ENCODE measurements at places on chromosomes 12 and 14. TPM values are rescaled to one million over a fixed set of nuclear protein-coding genes. Genes with fewer than 3 reads are reported as not detected.
A peak's percentile ranks its signal among the peaks of the same experiment; 100 is the strongest.

The TEAD4 gene
- total RNA-seq = 22.5 TPM

The KRT4 gene
- total RNA-seq = not detected

The ABCC9 gene
- total RNA-seq = not detected

The SERPINA10 gene
- not detected for total RNA-seq

The PMEL gene
- 301 TPM for total RNA-seq

The GNG2 gene
- total RNA-seq = 44.4 TPM

The PROX2 gene
- not detected for total RNA-seq

The TM9SF1 gene
- total RNA-seq = 37.6 TPM

DNA sequence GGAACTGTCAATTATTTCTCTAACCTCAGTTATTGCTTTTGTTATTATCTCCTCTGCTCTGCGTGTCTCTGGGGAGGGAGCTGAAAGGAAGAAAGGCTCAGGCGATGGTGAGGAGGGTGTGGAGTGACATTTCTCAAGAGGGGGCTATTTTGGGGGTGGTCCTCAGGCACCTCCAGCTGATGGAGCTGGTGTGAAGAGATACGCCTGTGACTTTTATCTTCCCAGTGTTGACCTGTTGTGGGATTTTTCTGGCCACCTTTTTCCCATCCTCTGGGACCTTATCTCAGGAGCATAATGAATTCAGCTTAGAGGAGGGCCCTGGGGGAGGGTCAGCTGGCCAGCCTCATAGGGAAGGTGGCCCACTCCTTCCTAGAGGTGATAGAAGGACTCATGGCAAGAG lies 26.4 kb downstream of the KCNA5 start:
- no peak for DNase-seq

GRCh38 chr14:101253948-101254347 lies 307.3 kb upstream of the DIO3 start:
- no peak for DNase-seq

DNA sequence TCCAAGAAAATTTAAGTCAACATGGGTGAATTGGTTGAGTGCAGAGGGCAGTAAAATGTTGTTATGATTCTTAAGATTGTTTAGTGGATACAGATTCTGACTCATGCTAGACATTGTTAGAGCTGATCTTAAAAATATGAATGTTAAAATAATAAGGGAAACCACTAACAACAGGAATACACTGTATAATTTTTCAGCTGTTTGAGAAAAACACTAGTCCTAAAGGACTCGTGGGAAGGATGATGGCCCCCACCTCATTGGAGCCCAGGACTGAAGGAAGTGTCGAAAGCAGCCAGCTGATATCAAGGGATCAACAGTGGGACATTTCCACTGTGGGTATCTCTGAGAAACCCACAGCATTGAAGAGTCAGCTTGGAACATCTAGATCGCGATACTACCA lies 82.9 kb upstream of the SCAF11 start:
- DNase-seq = no peak

GRCh38 chr12:16324772-16325171 lies 22.7 kb upstream of the MGST1 start:
- DNase-seq = no peak

GRCh38 chr14:26974965-26975364 lies 377.1 kb upstream of the NOVA1 start:
- no peak for DNase-seq

GRCh38 chr14:77067632-77068516 lies 30.2 kb upstream of the CIPC start:
- DNase-seq = peak; percentile 80

DNA sequence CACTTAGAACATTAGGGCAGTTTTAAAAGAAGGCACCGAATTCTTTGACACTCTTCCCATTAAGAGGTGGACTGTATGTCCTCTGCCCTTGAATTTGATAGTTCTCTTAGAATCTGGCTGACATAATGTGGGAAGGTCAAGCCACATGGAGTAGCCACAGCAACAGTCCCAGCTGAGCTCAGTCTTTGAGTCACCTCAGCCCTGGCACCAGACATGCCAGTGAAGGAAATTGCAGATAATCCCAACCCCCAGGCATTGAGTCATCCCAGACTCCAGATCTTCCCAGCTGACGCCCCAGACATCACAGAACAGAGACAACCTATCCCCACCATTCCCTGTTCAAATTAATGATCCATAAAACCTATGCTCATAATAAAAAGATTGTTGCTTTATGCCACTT lies 83.4 kb downstream of the GTF2A1 start:
- DNase-seq = no peak

- no peak for DNase-seq
Measured at GRCh38 chr12:93827669-93828068, 150.5 kb downstream of the CRADD start.

GRCh38 chr12:32379667-32380066 lies 19.7 kb upstream of the FGD4 start:
- DNase-seq = no peak

GRCh38 chr14:70926235-70926830 lies 19.1 kb downstream of the PCNX1 start:
- DNase-seq = no peak

- DNase-seq = no peak
Measured at GRCh38 chr14:69398818-69399210, 322 bp downstream of the SLC39A9 start.

DNA sequence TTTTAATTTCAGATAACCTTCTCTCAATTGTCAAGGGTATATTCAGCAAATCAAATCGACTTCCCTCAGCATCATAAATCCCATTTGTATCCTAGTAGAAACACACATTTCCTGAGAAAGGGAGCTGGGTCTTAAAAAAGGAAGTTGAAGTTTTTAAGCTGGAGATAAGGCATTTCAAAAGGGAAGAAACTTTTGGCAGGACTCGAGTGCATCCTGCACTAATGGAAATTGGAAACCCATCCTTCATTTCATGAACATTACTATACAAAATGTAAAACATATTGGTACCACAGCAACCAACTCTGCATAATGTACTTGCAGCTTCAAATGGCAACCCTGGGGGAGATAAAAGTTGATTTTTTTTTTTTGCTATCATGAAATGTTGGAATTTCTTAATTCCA lies 23.7 kb upstream of the TMCC3 start:
- DNase-seq = no peak

GRCh38 chr12:38113991-38114390 lies 202.6 kb upstream of the ALG10B start:
- DNase-seq = no peak

GRCh38 chr12:79174626-79175025 lies 310.1 kb downstream of the SYT1 start:
- no peak for DNase-seq

DNA sequence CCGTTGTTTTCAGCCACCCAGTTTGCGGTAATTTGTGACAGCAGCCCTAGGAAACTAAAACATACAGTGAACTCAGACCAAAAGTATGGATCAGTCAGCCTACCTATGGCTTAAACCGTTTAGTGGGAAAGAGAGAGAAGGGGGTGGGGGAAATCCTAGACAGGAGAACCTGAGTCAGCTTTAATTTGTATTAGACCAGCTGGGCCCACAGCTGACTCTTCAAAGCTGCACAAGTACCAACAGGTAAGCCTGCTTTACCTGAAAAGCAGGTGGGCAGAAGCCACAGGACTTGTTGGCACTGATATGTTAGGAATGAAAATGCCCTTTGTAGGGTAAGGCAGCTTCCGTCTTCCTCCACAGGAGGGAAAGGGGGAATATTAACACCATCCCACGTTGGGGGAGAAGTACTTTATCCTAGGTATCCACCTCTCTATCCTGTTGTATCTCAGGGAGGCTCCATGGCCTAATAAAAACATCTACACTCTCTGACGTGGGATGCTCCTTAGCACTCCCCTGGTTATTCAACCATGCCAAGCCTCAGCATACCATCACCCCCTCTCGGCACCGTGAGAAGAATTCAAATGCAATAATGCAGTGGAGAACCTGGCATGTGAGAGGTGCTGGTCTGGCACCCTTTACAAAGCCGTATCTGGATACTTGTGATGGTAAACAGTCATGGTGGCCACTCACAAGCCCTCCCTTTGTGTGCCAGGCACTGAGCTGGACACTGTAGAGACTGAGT lies 70.3 kb downstream of the STON2 start:
- no peak for DNase-seq

- no peak for DNase-seq
Measured at GRCh38 chr14:101257551-101257950, 303.7 kb upstream of the DIO3 start.

GRCh38 chr14:71651228-71651627 lies 281.0 kb upstream of the RGS6 start:
- no peak for DNase-seq

GRCh38 chr12:3041558-3042164 lies 35.5 kb upstream of the TSPAN9 start:
- peak; percentile 91 for DNase-seq

Measured in neural progenitor cell (in vitro differentiated cells).